ENCODE measurements at places on chromosomes 2 and 18.
A peak's percentile ranks its signal among the peaks of the same experiment; 100 is the strongest.

- no peak for DNase-seq
These were observed 76.7 kb downstream of the TGIF1 start for GRCh38 chr18:3526421-3527354.

GRCh38 chr2:53949457-53949856 lies 21.3 kb downstream of the PSME4 start:
- no peak for DNase-seq

DNA sequence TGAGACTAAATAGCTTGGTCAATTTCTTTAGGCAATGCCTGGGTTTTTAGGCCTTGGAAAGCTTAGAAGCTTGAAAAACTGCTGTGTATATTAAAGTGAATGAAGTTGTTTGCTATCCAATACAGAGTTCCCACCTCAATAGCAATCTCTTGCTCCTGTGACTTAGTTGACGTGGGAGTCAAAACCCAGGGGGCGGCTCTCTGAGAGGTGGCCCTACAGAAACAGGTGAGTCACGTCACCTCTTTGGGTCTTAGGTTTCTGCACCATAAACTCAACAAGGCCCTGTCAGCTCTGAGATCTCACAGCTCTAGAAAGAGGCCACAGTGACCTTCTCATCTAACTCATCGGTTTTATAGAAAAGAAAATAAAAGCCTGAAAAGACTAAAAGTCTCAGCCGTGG lies 79.6 kb downstream of the ADD2 start:
- DNase-seq = no peak

DNA sequence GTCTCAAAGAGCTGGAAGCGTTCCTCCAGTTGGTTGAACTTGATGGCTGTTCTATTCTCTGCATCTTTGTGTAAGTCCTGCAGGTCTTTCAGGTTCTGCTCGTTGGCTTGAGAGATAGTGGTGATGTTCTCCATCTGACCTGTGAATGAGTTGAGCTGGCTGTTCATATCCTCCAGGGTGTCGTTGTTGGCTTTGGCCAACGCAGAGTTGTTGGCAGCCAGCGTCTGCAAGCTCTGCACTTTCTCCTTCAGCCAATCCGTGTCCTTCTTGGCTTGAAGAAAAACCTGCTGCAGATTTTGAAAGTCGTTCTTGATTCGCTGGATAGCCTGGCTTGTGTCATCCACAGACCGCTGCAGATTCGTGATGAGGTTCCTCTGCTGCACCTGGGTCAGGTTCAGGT lies 78.8 kb upstream of the THOC1 start:
- DNase-seq = no peak

- DNase-seq = no peak
These were observed 40.7 kb upstream of the CCDC150 start for GRCh38 chr2:196598846-196599245.

- DNase-seq = no peak
These were observed 4.1 kb upstream of the CYS1 start for GRCh38 chr2:10084223-10084865.

GRCh38 chr2:213490087-213490486 lies 205.8 kb downstream of the SPAG16 start:
- no peak for DNase-seq

GRCh38 chr18:36536426-36536825 lies 238.9 kb downstream of the FHOD3 start:
- DNase-seq = no peak

DNA sequence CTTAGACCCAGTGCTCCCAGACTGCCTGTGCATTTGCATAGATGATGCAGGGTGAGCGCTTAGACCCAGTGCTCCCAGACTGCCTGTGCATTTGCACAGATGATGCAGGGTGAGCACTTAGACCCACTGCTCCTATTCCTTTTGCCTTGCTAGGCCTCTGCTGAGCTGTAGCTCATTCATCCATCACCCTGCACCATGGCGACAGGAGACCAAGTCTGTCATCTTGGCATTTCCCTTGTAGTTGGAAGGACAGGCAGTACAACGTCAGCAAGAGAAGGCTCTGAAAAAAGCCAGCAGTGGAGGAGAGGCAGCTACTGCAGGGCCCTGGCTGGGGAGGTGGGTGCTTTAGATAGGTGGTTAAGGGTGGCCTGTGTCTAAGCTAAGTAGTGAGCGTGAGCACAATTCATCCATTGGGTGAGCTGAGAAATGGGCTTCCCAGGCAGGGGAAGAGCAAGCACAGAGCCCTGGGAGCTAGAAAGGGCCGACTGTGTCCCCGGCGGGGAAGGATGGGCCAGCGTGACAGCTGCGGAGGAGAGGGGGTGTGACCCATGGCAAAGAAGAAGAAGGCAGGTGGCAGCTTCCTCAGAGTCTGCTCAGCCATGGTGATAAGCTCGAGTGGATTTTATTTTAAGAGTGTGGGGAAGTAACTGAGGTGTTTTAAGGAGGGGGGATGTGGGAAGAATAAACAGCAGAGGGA lies 108.8 kb downstream of the LPIN1 start:
- DNase-seq = no peak

- no peak for DNase-seq
These were observed 27.8 kb upstream of the SERTAD2 start for GRCh38 chr2:64681479-64681967.

- DNase-seq = no peak
These were observed 99.4 kb upstream of the RND3 start for GRCh38 chr2:150586858-150587257.

- DNase-seq = no peak
These were observed 560.7 kb downstream of the DSC3 start for GRCh38 chr18:30481871-30482270.

DNA sequence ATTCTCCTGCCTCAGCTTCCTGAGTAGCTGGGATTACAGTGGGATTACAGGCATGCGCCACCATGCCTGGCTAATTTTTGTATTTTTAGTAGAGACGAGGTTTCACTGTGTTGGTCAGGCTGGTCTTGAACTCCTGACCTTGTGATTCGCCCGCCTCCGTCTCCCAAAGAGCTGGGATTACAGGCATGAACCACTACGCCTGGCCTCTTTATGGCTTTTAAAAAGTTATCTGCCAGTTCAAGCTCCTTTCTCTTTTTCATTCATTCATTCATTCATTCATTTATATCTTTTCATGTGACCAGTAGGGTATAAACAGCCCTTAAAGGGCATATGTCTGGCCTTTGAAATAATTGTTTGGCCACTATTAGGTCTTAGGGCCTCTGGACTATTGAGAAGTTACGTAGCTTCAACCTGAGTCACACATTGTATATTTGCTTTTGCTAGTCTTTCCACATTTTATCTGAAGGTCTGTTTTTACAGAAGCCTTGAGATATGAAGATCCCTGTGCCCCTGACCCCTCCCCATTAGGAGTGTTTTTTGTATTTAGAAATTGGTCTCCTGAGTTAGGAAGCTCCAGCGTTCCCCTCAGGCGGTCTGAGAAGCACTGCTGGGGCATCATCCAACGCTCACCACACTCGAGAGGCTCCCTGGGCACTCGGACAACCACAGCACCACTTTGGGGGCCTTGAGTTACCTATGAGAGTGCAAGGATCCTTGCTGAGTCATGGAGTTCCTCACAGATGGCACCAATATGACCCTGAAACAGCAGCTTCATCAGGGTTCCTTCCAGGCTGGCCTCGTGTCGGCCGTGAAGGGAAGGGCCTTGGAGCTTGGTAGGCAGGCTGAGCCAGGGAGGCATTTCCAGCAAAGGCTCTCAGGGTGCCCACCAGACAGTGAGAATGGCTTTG lies 21.8 kb downstream of the FZD5 start:
- no peak for DNase-seq

GRCh38 chr2:151437630-151438029 lies 27.9 kb downstream of the RIF1 start:
- peak; percentile 57 for DNase-seq

- DNase-seq = no peak
These were observed 118.6 kb downstream of the PTGR3 start for GRCh38 chr18:75090336-75090735.

DNA sequence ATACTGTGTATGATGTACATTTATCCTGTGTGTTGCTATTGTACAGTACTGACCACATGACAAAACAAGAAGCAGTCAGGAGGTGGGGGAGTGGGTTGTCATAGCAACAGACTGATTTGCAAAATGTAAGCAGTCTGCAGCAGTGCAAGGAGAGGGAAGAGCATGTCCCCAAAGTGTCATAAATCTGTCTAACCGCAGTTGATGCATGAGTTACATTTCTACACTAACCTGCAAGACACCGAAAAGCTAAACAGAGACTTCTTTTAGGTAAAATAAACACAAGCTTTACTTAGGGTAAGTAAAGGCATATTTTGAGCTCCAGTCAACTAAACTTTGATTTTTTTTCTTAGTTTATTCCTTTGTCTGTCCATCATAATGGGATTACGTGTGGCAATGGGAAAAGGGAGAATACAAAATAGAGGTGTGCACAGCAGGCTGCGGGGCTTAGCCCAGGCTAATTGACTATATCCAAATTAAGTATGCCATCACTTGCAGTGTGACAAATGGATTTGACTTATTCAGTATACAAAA lies 134.5 kb downstream of the MEIS1 start:
- no peak for DNase-seq

GRCh38 chr18:23689031-23689615 lies at the start of gene LAMA3:
LAMA3 (plus strand) TSS chr18:23689453; CDS start chr18:23689684, 231 bp downstream.
- no peak for DNase-seq

DNA sequence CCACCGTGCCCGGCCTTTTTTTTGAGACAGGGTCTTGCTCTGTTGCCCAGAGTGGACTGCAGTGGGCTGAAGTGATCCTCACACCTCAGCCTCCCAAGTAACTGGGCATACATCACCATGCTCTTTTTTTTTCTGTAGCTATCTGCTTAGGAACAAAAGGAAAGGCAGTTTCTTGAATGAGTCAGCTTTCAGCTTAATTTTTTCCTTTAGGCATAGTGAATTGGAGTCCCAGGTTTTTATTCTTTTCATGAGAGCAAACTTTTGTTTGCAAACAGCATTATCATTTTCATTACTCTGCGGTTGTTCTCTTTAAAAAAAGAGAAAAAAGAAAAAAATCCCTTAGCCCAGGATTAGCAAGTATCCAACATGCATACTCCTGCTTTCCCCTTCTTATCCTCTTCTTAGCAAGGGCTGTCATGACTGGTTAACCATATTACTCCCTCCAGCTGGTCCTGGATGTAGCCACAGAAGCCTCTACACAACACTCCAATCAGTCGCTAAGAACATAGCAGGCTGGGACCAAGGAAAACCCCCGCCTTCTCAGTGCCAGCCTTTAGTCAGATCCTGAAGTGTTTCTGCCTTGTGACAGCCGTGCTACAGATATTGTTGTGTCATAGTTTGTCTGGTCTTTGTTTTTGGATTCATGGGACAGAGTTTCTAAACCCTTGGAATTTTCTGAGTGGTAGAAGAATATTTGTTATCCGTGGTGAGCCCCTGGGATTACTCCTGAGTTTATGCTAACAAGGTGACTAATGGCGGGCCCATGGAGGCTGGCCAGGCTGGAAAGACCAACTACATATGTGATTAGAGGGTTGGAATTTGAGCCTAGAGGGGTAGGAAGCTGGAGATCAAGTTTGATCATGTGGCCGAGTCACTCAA lies 23.3 kb upstream of the ST3GAL5 start:
- no peak for DNase-seq

- no peak for DNase-seq
These were observed 450.8 kb downstream of the EIPR1 start for GRCh38 chr2:2926858-2927175.

DNA sequence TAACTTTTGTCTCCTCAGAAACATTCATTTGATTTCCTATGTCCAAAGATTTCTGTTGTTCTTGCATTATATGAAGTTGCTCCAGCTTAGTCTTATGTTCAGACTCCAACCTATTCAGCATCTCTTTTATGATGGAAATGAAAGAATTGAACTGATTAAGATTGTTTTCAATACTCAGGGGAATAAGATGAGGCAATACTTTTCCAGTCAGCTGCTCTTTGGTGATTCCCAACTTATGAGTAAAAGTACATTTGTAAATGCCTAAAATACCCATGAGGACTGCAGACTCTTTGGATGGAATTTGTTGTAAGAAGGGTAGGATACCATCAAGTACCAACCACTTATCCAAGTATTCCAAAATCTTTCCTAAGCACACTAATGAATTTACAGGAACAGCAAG lies 39.8 kb downstream of the TRAK2 start:
- DNase-seq = no peak

DNA sequence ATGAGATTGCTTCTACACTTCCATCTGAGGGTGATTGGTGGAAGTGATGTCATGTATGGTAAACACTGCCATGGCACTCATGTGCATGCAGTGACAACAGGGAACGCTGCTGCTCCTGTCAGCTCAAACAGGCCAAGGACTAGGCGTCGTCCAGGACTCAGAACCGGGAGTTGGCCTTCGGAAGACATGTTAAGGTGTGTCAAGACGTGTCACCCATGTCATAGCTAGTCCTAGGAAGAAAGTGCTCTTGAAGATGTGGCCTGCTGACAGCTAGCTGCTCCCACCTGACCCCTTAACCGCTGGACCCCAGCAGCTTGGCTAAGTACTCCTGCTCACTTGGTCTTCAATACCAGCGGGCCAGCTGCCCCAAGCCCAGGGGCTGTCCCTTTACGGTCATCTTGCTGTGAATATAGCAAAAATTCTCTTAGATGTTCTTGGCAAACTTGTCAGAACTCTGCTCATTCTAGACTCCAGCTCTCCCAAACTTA lies 6.3 kb upstream of the NOSTRIN start:
- DNase-seq = no peak

DNA sequence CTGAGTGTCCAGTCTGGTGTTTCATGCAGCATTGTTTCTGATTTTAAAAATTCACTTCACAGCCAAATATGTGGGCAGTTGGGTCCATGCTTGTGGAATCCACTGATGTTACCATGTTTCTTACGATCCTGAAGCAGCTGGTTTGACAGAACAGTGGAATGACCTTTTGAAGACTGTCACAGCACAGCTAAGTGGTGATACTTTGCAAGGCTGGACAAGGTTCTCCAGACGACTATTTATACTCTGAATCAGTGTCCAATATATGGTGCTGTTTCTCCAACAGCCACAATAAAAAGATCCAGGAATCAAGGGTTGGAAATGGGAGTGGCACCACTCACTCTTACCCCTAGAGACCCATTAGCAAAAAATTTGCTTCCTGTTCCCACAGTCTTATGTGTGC lies 577.4 kb upstream of the RAB6C start:
- no peak for DNase-seq

DNA sequence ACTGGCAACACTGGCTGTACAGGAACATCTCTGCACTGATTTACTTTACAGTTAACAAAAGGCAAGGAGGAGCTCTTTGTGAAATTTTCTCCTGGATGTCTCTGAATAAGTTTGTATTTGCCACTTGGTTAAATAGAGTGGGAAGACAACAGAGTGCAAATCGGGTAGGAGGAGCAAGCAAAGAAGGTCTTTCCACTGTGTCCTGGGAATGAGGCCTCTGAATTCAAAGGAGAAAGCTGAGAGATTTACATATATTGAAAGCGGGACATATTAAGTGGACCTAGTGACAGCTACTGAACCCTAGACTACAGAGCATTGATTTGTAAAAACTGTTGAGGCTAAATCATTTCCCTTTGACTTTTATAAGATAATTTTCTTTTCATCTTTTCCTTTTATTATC lies 117.4 kb upstream of the CHRNA1 start:
- DNase-seq = no peak

- no peak for DNase-seq
These were observed 137.6 kb downstream of the MBD2 start for GRCh38 chr18:54086863-54087262.

DNA sequence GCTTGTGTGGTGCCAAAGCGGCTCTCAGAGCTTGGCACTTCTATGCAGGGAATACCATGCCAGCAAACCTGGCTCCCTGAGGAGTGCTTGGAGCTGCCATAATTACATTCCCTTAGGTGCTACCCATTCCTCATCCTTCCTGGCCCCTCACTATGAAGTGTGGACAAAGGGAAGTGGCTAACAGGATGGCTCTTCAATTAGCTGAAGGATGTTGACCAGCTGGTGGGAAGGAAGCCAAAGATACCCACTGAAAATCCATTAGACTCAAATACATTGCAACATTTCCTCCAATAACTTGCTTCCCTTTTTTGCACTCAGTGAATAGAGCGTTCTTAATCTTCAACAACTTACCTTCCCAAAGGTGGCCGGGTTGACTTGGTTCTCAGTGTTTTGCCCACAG lies 8.5 kb downstream of the RFX8 start:
- no peak for DNase-seq
